ENCODE measurements at places on chromosomes 12 and 14.

DNA sequence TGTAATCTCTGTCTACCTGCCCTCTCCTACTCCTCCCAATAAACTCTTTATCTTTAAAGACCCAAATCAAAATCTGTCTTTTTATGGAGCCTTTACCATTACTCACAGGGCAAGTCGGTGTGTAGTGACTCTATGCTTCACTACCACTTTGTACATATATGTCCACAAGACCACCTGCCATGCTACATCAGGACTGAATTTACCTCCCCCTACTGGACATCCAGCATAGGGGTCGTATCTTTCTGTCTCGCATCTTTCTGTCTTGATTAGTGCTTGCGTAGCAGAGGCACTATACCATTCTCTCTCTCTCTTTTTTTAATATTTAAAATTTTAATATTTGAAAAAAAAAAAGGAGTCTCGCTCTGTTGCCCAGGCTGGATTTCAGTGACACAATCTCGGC is 587.5 kb downstream of the SOX5 start:
- no peak for DNase-seq

DNA sequence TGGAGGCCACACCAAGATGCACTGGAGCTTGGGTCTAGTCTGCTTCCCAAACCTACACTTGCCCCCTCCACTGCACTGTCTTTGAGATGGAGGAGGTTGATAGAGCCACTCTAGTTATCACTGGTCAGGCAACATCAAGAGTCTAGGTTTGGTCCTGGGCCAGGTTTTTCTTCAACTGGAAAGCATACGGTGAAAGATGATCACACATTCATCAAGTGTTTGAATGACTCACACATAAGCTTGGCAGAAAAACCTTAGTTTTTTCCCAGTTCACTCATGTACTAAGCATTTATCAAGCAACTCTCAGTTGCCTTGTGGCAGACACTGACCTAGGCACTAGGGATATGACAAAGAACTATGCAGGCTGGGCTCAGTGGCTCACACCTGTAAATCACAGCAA is 84.5 kb downstream of the PLEKHG3 start:
- no peak for DNase-seq

DNA sequence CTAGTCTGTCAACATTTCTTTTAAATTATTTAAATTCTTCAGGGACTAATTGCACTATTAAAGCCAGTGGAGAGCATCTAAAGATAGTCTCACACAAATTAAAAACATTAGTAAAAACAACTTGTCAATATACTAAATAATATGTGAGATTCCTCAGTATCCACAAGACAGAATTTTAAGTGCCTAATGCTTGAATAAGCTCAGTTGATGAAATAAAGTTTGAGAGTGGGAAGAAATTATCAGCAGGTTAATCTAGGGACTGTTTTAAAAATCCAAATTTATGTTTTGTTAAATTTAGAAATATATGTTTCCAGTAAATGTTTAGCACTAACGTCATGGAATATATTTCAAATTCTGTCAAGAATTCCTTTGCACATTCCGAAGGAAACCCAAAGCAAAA is 105.2 kb downstream of the SLC41A2 start:
- DNase-seq: no peak

GRCh38 chr12:96213869-96214268 is 19.7 kb downstream of the ELK3 start:
- no peak for DNase-seq

DNA sequence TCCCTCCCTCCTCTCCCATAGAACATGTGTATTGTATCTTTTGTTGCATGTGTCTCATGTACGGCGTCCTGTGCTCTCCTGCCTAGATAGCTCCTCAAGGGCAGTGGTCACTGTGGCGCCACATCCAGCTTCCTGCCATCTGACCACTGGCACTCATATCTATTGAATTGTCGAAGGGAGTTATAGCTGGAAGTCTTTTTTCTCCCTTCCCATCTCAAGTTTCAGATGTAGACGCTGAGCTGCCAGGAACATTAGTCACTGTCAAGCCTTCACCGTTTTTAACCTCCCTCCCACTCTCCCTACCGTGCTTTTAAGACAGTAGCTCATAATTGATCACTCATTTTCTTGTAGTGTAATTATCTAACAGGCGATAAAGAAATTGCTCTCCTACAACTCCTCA is 33.0 kb downstream of the MTHFD1 start:
- DNase-seq: no peak

GRCh38 chr12:122297494-122297893 is 31.2 kb upstream of the VPS33A start:
- DNase-seq: no peak

DNA sequence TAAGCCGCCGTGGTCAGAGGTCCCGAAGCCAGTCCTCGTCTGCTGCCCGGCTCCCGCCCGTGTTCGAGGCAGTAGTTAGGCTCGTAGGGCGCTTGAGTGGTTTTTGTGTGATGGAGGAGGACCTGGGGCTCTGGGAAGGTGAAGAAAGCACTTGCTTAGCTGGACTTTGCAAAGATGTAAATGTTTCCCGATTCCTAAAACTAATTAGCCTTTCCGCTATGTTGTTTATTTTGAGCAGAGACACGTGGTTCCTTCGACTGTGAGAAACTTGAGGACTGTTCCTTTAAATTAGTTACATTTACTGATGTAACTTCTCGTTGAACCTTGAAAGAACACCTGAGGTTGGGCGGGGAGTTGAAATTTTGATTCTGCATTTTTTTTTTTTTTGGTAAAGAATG is 33.9 kb downstream of the MIA2 start:
- no peak for DNase-seq

DNA sequence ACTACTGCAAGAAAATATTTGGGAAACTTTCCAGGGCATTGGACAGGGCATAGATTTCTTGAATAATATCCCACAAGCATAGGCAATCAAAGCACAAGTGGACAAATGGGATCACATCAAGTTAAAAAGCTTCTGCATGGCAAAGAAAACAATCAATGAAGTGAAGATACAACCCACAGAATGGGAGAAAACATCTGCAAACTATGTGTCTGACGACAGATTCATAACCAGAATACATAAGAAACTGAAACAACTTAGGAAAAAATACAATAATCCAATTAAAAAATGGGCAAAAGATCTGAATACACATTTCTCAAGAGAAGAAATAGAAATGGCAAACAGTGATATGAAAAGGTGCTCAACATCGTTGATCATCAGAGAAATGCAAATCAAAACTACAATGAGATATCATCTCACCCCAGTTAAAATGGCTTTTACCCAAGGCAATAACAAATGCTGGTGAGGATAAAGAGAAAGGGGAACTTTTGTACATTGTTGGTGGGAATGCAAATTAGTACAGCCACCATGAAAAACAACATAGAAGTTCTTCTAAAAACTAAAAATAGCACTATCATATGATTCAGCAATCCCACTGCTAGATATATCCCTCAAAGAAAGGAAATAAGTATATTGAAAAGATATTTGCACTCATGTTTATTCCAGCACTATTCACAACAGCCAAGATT is 33.8 kb upstream of the ATP2B1 start:
- no peak for DNase-seq

DNA sequence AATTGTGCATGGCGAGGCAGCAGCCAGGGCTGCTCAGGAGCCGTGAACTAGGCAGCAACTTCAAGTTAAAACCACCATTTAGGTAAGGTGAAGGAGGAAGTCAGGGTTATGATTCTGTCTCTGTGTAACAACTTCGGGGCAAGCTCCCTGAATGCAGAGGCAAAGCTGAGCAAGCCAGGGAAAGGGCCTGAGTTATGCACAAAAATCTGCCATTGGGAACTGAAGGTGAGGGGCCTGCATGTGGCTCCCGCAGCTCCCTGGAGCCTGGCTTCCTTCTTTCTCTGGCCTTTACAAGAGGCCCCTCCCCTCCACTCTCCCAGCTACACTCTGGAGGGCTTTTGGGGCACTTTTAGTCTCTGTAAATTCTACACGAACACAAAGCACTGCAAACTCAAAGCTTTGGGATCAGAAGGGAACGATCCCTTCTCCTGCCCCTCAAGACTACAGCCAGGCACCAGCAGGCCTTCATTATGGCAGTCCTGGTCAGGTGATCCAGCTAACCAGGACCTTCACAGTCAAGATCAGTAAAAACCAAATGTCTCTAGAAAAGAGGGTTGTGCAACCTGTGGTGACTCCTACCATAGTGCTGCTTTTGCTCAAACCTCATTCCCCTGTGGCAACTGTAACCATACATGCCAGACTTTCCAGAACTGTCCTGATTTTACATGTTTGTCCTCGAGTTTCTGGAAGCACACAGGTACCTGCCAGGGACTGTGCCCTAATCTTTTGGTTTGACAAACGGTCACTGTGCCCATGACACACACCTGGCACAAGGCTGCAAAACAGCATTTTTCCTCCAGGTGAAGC is 67.2 kb upstream of the PTGR2 start:
- no peak for DNase-seq

GRCh38 chr14:67263499-67264149 is 22.4 kb downstream of the PALS1 start:
- no peak for DNase-seq

GRCh38 chr12:10829994-10830393 is 3.8 kb upstream of the TAS2R10 start:
- no peak for DNase-seq

- no peak for DNase-seq
These were observed 19.7 kb upstream of the CKAP4 start for GRCh38 chr12:106267535-106267934.

DNA sequence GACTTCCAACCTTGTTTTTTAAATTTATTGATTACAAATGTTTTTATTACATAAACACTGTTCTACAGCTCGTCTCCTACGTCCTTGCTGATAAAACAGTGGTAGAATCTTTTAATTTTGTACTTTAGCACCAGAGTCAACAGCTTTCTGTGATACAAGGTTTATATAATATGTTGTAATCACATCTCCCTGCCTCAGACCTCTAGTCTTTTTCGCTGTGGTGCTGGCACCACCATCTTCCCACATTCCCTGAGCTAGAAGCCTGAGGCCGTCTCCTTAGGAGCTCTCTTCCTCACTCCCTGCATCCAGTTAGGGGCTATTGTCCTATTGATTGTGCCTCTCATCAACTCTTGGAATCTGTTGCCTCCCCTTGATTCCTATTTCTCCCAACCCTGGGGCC is 17.1 kb downstream of the MTHFD1 start:
- DNase-seq: no peak

DNA sequence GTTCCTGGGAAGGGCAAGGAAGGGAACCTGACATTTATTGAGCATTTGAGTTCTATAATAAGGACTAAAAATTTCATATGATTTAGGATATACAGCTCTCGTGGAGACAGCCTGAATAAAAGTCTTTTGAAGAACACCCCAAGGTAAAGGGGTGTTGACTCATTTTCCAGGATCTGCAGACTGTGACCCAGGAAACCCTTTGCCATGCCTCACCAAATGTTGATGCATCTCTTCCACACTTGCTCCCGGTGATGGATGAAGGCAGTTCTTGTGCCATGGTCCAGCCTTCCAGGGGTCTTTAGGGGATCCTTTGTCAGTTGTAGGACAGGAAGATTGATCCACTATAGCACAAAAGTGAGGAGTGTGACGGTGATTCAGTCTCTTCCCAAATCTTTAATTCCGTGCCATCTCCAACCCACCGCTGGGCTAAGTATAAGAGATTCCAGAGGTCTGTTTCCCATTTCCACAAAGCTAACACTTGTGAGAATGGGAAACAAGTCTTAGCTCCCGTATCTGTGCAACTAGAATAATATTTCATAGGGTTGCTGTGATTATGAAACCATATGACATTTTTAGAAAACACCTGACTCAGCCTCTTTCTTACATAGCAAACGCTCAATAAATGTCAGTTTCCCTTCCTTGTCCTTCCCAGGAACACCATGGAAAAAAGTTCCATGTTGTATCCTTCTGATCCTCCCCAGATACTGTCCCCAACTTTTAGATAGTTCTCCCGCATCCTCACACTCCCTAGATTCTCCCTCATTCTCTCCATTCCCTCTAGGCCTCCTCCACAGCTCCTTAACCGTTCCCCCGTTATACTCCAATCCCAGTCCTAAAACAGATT is 836 bp downstream of the AAAS start:
- no peak for DNase-seq

DNA sequence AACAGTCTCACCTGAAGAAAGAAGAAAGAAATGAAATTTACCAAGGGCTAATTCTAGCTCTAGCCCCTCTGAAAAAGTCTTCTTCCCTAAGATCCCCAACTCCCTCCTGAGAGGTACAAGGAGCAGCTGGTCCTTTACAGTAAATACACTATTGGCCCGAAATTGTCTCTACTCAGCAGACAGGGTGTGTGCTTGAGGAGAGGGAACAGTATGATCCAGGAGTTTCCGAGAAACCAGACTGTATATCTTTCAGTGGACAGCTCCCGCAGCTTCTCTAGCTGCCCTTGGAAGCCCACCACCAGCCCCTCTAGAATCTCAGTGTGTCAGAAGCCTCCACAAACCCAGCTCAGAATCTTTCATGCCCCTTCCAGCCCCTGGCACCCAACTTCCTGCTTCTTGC is 8.1 kb downstream of the GPR84 start:
- DNase-seq: no peak

DNA sequence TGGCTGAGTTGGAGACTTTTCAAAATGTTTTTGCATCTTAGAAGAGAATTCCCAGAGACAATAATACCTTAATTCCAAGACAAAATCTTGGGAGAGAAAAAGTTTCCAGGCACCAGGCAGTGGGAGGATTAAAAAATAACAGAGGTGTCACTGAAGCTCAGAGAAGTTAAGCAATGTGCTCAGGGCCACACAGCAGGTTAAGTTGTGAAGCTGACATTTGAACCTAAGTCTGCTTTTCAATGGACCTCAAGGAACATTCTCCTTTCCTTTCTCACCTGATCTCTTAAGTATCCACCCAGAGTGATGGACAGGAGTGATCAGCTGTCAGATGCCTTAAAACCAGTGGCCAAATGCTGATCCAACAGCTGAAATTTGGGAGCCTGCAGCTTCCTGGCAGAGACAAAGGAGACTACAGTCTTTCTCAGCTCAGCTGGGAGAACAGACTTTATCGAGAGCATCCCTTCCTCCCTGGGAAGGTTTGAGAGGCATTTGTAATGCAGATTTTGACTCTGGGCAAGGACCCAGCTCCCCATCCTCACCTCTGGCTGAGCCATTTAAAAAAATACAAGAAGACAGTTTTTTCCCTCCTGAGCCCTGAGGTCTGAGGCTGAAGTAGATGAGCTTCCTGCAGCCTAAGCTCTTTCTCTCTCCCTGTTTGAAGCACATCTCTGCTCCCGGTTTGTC is 174.9 kb upstream of the RPH3A start:
- no peak for DNase-seq

- DNase-seq: no peak
These were observed 180.8 kb downstream of the ERC1 start for GRCh38 chr12:1171657-1172408.

DNA sequence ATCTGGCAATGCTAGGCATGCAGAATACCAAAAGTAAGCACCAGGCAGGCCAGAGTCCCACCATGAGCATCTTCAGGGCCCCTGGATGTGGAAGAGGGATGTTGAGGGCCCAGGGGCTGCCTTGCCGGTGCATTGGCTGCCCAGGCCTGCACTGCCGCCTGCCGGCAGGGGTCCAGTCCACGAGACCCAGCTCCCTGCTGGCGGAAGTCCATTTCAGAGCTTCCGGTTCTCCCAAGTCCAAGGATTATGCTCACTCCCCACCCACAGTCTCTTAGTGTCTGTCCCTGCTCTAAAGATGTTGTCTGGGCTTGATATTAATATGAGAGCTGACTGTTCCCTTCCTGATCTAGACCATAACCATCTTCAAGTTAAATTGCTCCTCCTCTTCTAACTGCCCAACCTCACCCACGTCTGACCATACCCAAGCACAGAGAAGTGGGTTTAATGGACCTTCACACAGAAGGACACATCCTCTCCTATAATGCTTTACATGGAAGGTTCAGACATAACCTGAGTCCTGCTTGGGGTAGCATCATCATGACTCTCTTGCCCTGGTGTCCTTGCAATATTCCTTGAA is 117.4 kb downstream of the DAD1 start:
- DNase-seq: no peak
